ENCODE measurements at places on chromosomes 3 and 15. TPM values are rescaled to one million over a fixed set of nuclear protein-coding genes. Genes with fewer than 3 reads are reported as not detected.

- no peak overlapping the region for H3K27ac ChIP-seq
- no peak overlapping the region for H3K4me3 ChIP-seq
- H3K4me1 ChIP-seq: no peaks in the 10 kb centered on the region
- no peak for DNase-seq
- no peaks in the 10 kb centered on the region for H3K36me3 ChIP-seq
Observed at GRCh38 chr3:159616234-159616825, 372.3 kb upstream of the IL12A start.

DNA sequence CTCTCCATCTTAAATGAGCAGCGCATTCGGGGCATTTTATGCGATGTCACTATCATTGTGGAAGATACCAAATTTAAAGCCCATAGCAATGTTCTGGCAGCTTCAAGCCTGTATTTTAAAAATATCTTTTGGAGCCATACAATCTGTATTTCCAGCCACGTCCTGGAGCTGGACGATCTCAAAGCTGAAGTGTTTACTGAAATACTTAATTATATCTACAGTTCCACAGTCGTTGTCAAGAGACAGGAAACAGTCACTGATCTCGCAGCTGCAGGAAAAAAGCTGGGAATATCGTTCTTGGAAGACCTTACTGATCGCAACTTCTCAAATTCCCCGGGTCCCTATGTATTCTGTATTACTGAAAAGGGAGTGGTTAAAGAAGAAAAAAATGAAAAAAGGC, 44.4 kb upstream of the RASA2 start:
- no peak overlapping the region for H3K4me3 ChIP-seq
- H3K4me1 ChIP-seq: peaks cover 17% of the 10 kb centered on the region
- no peaks in the 10 kb centered on the region for H3K27me3 ChIP-seq
- H3K27ac ChIP-seq: no peak overlapping the region
- peaks cover 31% of the 10 kb centered on the region for H3K36me3 ChIP-seq

The GPR15 gene
- total RNA-seq: 6.8 TPM

The FRMD4B gene
- 83.3 TPM for total RNA-seq

- peaks cover 68% of the 10 kb centered on the region for H3K4me1 ChIP-seq
- H3K4me3 ChIP-seq: peak overlapping the region; percentile 79
- H3K36me3 ChIP-seq: peaks cover 30% of the 10 kb centered on the region
- no peak for DNase-seq
Observed at GRCh38 chr15:63212050-63213004, 22.9 kb downstream of the RAB8B start.

The IGSF10 gene
- total RNA-seq: not detected

The CEP63 gene
- 22.2 TPM for total RNA-seq

GRCh38 chr3:189593581-189593980, 37.6 kb upstream of the TP63 start:
- no peak for DNase-seq
- H3K36me3 ChIP-seq: peaks cover 1% of the 10 kb centered on the region
- H3K27me3 ChIP-seq: no peaks in the 10 kb centered on the region
- no peak overlapping the region for H3K4me3 ChIP-seq
- no peaks in the 10 kb centered on the region for H3K4me1 ChIP-seq

GRCh38 chr15:25776071-25776746, 86.9 kb downstream of the ATP10A start:
- H3K4me1 ChIP-seq: peaks cover 34% of the 10 kb centered on the region
- H3K27me3 ChIP-seq: no peaks in the 10 kb centered on the region
- no peak overlapping the region for H3K4me3 ChIP-seq
- H3K36me3 ChIP-seq: peaks cover 8% of the 10 kb centered on the region
- DNase-seq: no peak

The ZDHHC3 gene
- 46.6 TPM for total RNA-seq

DNA sequence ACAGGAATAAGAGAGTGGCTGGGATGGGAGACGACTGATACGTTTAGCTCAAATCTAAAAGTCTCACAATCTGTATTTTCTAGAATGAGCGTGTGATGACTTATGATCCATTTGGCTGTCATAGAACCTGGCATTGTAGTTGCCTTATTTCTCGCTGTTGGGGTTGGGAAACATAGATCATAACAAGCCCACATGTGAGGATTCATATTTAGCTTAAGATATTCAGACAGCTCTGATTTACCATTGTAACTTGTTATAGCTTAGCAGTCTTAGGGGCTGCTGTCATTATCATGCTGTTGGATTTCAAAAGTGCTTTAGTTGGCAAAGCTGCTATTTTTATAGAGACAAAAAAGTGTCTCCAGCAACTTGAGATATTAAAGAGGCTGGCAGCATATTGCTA, 871.3 kb downstream of the ZPLD1 start:
- no peak overlapping the region for H3K4me3 ChIP-seq
- no peaks in the 10 kb centered on the region for H3K36me3 ChIP-seq
- no peak overlapping the region for H3K27ac ChIP-seq
- H3K4me1 ChIP-seq: no peaks in the 10 kb centered on the region

GRCh38 chr3:157832588-157832987, 273.6 kb downstream of the SHOX2 start:
- no peaks in the 10 kb centered on the region for H3K36me3 ChIP-seq
- H3K4me3 ChIP-seq: no peak overlapping the region
- H3K27ac ChIP-seq: no peak overlapping the region
- DNase-seq: no peak

DNA sequence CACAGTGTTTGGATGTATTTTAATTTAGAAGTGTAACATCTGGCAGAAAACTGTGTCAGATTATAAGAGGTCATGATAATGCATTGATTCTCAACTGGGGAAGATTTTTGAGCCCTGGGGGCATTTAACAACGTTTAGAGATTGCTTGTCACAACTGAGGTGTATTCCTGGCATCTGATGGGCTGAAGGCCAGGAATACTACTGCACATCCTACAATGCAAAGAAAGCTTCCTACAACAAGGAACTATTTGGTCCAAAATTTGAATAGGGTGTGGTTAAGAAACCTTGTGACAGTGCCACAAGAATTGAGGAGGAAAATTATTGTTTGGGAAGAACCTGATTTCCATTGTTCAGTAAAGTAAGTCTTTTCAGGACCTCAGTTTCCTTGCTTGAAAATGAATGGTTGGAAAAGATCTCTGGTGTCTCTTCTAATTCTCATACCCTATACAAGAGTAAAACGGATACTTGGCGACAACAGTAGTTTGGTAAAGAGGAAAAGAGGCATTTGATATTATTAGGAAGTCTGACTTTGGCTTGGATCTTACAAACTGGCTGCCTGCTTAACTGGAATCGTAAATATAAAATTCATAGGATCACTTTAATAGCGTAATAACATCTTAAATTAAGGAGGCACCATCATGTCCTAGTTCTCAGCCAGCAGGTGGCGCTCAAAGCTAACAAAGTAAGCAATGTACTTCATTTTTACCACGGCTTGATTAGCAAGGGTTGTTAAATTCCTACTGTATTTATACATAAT, 4.3 kb downstream of the DAZL start:
- peak; percentile 44 for DNase-seq
- H3K36me3 ChIP-seq: no peaks in the 10 kb centered on the region
- peaks cover 29% of the 10 kb centered on the region for H3K4me1 ChIP-seq
- no peak overlapping the region for H3K4me3 ChIP-seq
- no peak overlapping the region for H3K27ac ChIP-seq

GRCh38 chr3:16236856-16237393, 27.8 kb downstream of the DPH3 start:
- H3K36me3 ChIP-seq: no peaks in the 10 kb centered on the region
- peaks cover 6% of the 10 kb centered on the region for H3K4me1 ChIP-seq
- no peak overlapping the region for H3K4me3 ChIP-seq
- no peak overlapping the region for H3K27ac ChIP-seq

Data from activated T-helper 1 cell treated with anti-CD3 and anti-CD28 coated beads, Interleukin-12 subunit alpha, Interleukin-12 subunit beta, Interleukin-2, Interleukin-4 antibody, amounts not matched to agents 30 ng/mL and 10 ng/mL and 1 ng/mL, durations not matched to agents 14 hours and 24 hours and 36 hours (primary cell).